M059J (cell line): ENCODE measurements at places on chromosomes 4 and X. TPM values are rescaled to one million over a fixed set of nuclear protein-coding genes. Genes with fewer than 3 reads are reported as not detected.

- no peak for DNase-seq
These were observed 1523.7 kb upstream of the ADGRL3 start for GRCh38 chr4:59676389-59676788.

DNA sequence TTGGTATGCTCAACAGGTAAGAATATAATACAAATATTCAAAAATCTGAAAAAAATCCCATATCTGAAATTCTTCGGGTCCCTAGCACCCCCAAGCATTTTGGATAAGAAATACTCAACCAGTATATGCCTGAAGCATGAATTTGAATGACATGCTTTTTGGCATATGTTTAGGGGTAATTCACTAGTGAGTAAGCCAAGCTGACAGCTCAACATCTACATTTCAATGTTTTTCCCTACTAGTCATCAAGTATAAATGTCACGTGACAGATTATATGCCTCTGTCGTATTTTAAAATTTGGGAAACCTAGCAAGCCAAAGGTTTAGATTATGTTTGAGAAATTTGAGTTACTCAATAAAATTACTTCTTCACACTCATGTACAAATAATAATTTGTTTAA is 125.1 kb downstream of the FGF16 start:
- peak; percentile 31 for DNase-seq

DNA sequence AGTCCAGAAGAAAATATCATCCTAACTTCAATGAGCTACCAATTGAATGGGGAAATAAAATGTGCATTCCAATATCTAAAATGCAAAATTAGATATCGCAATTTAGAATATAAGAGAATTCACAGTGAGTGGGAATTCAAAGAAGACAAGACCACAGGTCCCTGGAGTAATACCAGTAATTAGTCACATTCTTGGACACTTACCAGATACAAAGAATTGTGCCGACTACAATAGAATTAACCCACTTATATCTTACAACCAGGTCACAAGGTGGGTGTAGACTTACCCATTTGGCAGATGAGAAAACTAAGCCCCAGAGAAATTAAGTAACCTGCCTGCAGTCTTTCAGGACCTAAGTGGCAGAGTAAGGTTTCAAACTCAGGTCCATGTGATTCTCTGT is 84.3 kb upstream of the C1QTNF7 start:
- peak; percentile 39 for DNase-seq

DNA sequence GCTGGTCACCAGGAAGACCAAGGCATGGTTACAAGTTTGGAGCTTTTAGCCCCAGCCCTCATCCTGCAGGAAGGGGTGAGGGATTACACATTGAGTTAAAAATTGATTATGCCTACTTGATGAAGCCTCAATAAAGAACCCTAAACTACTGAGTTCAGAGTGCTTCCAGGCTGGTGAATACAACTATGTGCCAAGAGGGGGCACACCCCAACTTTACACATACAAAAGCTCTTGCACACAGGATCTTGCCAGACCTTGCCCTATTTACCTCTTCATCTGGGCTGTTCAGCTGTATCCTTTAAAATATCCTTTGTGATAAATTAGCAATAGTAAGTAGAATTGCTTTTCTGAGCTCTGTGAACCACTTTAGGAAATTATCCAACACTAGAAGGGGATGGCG is 489.3 kb downstream of the INPP4B start:
- DNase-seq: no peak

DNA sequence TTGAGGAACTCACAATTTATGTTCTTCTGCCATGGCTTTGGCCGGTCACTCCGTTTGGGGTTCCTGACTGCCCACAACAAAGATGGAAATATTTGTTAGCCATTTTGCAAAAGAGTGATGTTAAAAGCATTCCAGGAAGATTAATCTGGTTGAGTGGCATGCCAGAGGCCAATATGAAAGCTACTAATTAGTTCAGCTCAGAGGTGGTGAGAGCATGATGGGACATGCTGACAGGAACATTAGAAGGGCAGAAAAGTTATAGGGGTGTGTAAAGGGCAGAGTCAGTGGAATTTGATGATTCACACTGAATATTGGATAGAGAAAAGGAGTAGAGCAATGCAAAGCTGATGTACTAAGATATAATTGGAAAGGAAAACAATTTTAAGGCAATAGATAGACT is 94.4 kb downstream of the TLL1 start:
- peak; percentile 65 for DNase-seq

DNA sequence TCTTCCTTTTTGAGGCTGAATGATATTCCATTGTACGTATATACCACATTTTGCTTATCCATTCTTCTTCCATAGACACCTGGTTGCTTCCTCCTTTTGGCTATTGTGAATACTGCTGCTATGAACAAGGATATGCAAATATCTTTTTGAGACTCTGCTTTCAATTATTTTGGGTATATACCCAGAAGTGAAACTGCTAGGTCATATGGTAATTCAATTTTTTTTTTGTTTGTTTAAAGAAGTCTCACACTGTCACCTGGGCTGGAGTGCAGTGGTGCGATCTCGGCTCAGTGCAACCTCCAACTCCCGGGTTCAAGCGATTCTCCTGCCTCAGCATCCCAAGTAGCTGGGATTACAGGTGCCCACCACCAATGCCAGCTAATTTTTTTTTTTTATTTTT is 75.3 kb downstream of the METTL14 start:
- no peak for DNase-seq

- DNase-seq: no peak
These were observed 2.9 kb upstream of the NWD2 start for GRCh38 chr4:37241647-37242046.

DNA sequence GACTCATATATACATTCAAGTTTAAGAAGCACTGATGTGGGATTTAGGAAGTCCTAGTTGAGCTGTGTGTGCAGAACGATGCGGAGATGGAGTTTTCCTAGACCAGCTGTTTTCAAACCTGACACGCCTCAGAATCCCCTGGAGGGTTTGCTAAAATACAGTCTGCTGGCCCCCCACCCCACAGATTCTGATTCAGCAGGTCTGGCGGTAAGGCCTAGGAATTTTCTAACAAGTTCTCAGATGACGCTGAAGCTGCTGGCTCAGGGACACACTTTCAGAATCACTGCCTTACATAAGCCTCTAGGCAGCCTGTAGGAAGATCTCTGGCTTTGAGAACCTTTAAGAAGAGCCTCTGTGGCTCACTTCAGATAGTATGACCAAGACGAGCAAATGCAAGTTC is 73.1 kb downstream of the PHEX start:
- no peak for DNase-seq

- no peak for DNase-seq
These were observed 78.9 kb upstream of the SLC4A4 start for GRCh38 chr4:71259911-71260331.

Gene CXCL9
- total RNA-seq: not detected in 2 replicates

Gene NEK1
- 3.1 and 4.0 TPM in 2 replicates for total RNA-seq

Gene KCTD8
- not detected in 2 replicates for total RNA-seq

Gene PFKFB1
- not detected in 2 replicates for total RNA-seq

Gene ANKRD37
- 6.3 and 8.5 TPM in 2 replicates for total RNA-seq

Gene ADAM29
- total RNA-seq: 0.02 TPM in 1 of 2 replicates, not detected in the other

Gene SORCS2
- total RNA-seq: 0.02 TPM in 1 of 2 replicates, not detected in the other

Gene CT45A9
- total RNA-seq: not detected in 2 replicates
